ENCODE measurements at places on chromosomes 2 and 18.

DNA sequence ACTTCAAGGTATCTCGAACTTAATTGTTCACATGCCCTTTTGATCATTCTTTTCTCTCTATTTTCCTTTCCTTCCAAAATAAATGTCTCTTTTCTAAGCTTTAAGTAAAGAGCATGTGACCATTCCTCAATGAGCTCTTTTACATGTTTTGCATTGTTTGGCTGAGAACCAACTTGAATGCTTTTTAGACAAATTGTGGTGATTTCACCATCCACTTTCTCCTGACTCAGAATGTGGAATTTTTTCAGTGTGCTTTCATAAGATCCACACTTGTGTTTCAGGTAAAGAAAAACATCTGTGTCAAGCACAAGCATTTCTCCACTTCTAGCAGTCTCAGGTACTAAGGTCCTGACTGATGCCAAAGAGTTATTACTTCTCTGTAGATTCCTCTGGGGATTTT, 10.7 kb downstream of the RBM43 start:
- no peak for DNase-seq

DNA sequence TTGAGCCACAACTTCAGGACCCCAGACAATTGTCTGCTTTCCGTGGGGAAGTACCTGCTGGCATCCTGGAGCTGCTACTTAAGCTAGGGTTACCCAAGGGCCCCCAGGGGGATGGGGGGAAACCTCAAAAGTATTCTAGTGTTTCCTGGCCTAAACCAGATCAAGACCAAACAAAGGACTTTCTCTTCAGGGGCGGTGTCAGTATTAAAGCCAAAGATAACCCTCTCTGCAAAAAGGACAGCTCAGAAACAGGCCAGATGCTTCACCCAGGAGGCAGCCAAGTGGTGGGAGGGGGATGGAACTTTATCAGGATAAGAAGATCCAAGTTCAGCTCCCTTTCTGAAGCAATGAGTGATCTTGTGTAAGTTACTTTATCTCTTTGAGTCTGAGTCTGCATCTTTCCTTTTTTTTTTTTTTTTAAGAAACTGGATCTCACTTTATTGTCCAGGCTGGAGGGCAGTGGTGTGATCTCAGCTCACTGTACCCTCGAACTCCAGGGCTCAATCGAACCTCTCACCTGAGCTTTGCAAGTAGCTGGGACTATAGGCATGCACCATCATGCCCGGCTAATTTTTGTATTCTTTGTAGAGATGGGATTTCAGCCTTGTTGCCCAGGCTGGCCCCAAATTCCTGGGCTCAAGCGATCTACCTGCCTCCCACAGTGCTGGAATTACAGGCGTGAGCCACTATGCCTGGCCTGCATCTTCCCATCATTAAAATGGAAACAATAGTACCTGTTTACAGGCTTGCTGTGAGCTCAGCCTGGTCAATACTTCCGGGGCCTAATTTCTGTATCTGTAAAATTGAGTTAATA, 151.8 kb upstream of the PTPRM start:
- DNase-seq, result no peak

DNA sequence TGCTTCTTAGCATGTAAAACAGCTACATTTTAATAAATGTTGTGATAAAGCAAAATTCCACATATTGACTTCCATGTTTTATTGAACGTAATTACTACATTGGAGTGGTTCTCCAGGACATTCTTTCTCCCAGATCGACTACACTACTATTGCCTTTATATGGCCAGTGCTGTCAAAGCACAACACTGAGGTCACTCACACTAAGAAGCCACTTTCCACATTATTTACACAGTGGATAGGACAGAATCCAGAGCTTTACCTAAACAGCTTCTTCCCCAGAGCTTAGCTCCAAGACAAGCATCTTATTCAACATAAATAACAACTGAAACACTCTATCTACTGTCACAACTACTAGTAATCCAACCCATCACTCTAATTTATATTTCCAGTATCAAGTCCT, 73.9 kb upstream of the WDR75 start:
- no peak for DNase-seq

- DNase-seq, result no peak
Measured at GRCh38 chr2:180938451-180938850, 42.0 kb upstream of the UBE2E3 start.

GRCh38 chr2:113760400-113760799, 4.0 kb upstream of the SLC35F5 start:
- DNase-seq, result no peak

DNA sequence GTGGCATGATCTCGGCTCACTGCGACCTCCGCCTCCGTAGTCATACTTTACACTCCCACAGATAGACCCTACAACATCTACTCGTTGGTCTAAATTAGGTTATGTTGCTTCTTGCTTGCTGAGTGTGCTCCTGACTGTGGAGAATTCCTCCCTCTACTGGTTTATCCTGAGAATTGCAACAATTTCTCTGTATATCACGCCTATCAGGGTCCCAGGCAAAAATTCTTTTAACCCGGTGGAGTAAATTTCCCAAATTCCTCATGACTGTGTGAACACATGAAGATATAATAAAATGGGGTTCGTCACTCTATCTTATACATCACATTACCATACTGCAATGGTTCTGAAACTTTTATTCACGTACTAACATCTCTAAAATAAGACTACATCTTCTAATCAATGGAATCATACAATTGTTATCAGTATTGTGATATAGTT, 156.7 kb downstream of the EVA1A start:
- DNase-seq, result no peak

GRCh38 chr2:9214873-9215272, 8.3 kb downstream of the ASAP2 start:
- no peak for DNase-seq

DNA sequence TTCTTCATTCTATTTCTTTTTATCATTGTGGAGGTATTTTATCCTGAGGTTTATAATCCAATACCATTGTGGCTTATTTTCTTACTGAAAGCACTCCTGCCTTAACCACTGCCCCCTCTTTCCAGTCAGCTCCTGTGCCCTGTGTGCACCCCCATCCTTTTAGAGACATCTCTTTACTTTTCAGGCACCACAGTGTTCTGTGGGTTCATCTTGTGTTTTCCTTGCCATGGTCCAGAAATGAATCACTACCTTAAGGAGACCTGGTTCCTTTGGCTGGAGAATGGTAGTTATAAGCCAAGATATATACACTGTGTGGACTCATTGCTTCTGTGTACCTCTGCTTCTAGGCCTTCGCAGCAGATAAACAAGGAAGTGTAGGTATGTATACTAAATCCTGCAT, 278.3 kb downstream of the PTGR3 start:
- no peak for DNase-seq

DNA sequence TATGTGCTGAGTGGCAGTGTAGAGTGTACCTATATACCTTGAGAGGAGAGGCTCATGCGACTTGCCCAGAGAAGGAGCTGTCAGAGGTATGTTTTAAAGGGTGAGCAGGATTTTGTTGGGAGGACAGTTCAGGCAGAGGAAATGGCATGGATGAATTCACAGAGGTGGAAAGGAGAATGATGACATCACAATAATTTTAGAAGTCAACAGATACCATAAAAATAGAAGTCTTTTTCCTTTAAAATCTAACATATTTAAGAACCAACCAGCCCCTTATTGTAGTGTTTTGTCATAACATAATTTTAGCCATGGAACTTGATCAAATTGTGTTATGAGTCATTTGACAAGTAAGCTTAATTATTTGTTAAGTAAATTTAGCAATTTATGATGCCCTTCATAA, 538.1 kb upstream of the GYPC start:
- DNase-seq, result no peak

DNA sequence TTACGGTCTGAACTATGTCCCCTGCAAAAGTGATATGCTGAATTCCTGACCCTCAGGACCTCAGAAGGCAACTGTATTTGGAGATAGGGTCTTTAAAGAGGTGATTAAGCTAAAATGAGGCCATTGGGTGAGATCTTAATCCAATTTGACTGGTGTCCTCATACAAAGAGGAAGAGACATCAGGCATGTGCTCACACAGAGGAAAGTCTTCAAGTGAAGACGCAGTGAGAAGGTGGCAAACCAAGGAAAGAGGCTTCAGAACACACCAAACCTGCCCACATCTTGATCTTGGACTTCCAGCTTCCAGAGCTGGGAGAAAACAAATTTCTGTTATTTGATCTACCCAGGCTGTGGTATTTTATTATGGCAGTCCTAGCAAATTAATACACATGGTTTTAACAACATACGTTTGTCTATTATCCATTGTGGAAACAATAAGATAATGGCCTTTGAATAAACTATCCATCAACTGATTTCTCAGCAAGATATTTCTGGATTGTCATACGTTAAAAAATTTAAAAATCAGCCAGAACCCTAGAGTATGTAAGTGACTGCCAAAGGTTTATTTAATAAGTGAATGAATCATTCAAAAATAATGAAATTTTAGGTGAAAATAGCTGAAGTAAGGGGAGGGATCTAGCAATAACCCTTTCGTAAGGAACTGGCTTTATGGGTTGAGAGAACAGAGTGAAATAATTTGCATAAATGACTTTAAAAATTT, 6.5 kb downstream of the WIPF1 start:
- no peak for DNase-seq

- DNase-seq, result no peak
Measured at GRCh38 chr2:67186326-67186725, 210.8 kb upstream of the ETAA1 start.

GRCh38 chr2:71894261-71894660, 253.4 kb downstream of the CYP26B1 start:
- no peak for DNase-seq

DNA sequence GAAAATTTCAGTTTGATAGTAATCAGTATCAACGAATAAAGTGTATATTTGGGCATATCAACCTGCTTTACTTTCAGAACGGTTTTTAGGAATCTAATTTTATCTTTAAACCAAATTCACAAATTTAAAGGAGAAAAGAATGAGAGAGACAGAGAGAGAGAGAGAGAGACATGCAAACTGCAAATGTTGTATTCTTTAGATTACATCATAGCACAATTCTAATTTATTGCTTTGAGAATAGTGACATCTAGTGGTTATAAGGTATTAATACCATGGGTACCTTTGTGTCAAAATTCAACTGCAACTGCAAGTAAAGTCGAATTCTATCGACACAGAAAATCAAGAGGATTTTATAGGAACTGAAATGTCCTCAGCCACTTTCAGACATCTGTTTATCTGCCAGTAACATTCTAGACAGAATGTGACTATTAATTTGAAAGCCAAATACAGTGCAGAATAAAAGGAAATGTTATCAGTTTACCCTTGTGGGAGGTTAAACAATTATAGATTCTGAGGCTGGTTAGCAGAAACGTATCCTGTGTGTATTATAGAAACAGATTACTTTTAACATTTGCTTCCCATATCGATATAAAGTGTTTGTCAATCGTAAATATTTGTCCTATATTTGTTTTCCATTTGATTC, 529.8 kb upstream of the VRK2 start:
- no peak for DNase-seq

DNA sequence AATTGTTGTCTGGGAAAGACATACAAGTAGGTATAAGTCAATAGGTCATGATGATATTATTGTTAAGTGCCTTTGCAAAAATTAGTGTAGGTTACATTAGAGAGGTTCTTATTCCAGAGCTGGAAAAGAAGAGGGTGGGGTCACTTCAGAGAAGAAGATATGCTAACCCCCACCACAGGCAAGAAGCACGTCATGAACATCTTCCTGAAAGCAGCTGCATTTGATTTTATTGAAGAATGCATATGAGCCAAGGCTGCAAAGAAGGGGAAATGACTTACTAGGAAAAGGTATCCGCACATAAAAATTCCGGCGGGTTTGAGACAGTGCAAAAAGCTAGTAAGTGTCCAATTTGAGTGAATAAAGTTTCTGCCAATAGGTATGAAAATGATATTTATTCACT, 195.3 kb upstream of the CDH2 start:
- DNase-seq, result no peak

- DNase-seq, result no peak
Measured at GRCh38 chr2:160006475-160006874, 55.9 kb downstream of the PLA2R1 start.

GRCh38 chr2:216215658-216216390, 106.7 kb downstream of the XRCC5 start:
- DNase-seq, result no peak

DNA sequence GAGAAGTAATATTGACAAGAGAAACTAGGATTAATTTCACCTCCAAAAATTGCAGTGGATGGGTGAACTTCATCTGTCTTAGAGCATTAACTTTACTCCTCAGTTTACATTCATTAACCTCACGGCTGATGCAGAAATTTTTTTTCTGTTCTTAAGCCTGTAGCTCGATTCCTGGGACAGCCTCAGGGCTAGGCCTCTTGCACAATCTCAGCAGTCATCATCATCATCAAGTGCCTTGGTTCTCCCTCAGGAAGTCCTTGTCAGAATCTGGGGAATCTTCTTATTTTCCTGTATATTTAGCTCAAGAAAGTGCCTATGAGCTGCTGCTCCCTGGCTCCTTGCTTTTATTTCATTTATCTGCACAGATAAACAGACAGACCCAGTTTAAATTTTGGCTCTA, 1272.2 kb upstream of the LRRTM1 start:
- DNase-seq, result no peak

GRCh38 chr18:51255693-51256092, 58.2 kb upstream of the MEX3C start:
- DNase-seq, result no peak

- DNase-seq, result no peak
Measured at GRCh38 chr2:201961401-201961800, 72.3 kb upstream of the FZD7 start.

DNA sequence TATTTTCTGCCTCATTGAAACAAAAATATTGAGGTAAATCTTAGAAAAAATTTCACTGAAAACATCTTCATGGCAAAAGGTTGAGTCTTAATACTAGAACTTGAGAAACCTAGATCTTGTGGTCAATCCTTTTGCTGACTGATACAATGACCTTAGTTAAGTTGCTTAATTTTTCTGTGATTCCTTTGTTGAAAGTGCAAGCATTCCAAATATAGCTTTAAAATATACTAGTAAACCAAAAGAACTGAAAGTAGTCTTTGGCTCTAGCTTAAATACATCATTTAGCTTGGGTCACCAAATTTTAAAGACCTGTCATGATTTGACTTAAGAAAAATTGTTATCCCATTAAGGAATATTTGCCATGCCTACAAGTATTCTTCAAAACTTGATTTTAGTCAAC, 16.7 kb downstream of the BMP10 start:
- DNase-seq, result no peak

DNA sequence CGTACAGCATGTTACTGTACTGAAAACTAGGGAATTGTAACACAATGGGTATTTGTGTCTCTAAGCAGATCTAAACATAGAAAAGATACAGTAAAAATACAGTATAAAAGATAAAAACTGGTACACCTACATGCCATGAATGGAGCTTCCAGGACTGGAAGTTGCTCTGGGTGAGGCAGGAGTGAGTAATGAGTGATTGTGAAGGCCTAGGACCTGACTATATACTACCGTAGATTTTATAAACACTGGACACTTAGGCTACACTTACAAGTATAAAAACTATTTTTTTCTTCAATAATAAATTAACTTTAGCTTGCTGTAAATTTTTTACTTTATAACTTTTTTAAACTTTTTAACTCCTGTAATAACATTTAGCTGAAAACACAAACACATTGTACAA, 324.4 kb upstream of the TNP1 start:
- no peak for DNase-seq

- no peak for DNase-seq
Measured at GRCh38 chr2:15337996-15338666, 223.0 kb downstream of the NBAS start.

GRCh38 chr18:47756364-47757016, 174.0 kb downstream of the SMAD2 start:
- peak; percentile 27 for DNase-seq
